ENCODE measurements at places on chromosomes 7 and 10.

GRCh38 chr10:75295868-75296441, 60.2 kb upstream of the COMTD1 start:
- DNase-seq: no peak

DNA sequence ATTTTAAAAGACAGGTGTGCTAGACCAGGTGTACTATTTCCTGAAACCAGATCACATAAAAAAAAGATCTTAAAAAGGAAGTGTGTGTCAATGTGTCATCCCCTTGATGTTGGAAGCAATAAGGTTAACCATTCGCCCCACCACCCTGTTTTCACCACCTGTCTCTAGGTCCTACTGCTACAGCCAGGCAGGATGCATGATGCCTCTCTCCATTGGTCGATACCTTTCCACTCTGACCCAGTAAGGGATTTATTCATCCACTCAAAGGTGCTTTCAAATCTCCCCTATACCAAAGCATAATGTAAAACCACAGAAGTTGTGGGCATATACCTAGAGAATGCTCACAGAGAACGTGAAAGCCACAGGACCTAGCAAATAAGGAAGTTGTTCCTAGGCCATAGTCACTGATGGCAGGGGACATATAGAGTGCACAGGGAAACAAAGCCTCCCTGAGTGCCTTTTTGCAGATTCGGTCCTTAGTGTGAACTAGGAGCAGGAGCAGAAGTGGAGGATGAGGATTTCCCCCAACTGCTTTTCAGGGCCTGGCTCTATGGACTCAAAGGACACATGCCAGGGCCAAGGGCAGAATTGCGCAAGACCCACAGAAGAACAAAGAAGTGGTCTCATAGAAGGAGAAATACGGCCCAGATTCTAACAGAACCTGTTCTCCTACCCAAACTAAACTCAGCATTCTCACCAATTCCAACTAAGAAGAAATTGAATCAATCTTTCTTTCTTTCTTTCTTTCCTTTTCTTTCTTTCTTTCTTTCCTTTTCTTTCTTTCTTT, 631.5 kb upstream of the NRP1 start:
- DNase-seq: no peak

DNA sequence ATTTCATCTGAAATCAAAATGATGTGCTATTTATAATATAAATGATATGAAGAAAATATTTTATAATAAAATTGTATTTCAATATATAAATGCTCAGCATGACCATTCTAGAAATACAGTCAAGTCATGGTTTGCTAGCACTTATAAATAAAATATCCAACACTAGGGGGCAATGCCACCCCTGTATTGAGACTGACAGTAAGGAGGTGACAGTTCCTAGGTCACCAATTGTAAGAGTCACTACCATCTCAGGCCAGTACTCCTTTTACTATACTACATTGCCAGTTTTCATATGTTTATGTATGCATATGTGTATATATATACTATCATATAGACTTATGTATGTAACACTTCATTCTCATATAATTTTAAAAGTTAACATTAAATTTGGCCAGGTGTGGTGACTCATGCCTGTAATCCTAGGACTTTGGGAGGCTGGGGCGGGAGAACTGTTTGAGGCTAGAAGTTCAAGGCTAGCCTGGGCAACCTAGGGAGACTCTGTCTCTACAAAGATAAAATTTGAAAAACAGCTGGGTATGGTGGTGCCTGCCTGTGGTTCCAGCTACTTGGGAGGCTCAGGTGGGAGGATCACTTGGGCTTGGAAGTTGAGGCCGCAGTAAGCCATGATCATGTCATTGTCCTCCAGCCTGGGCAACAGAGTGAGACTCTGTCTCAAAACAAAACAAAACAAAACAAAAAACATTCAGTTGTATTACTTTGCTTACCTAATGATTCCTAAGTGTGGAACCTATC, 2.4 kb upstream of the CNOT4 start:
- no peak for DNase-seq

GRCh38 chr7:130875265-130875741, 141.3 kb upstream of the KLF14 start:
- no peak for DNase-seq

DNA sequence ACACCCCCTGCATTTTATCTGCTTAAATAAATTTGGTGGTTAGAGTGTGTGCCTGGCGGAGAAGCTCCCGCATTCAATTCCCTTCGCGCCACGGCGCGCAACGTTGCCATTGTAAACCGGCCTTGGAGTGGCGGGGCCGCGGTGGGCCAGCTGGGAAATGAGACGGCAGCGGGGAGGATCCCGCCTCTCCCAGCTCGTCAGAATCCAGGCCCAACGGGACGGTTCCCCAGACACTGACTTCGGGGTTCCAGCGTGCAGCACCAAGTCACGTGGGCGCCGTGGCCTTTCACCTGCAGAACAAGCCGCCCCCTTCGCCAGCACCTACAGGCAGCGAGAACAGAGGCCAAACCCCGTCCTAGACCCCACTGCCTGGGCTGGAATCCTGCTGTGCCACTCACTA, 103.4 kb downstream of the GRID1 start:
- no peak for DNase-seq

GRCh38 chr7:5523052-5523711, 99.5 kb upstream of the TNRC18 start:
- DNase-seq: no peak

DNA sequence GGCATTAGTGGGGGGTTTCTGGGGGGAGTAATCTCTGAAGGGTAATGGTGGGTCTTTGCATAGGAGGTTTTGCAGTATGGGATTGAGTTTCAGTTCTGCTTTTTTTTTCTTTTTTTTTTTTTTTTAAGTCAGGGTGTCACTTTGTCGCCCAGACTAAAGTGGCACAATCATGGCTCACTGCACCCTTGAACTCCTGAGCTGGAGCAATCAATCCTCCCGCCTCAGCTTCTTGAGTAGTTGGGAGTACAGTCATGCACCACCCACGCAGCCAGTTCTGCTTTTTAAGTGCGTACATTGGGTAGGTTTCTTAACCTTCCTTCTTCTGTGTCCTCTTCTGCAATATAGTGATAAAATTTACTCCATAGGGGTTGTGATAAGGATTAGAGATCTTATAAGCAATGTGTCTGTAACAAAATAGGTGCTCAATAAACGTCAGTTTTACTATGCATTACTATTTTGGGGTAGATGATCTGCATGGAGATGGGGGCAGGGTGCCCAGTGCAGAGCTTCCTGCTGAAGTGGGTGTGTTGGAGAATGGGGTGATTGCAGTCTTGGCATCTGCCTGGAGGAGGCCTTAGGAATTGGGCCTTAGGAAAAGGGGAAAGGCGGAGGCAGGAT, 9.6 kb downstream of the KAZALD1 start:
- DNase-seq: no peak

- DNase-seq: no peak
These were observed 837.7 kb downstream of the REEP3 start for GRCh38 chr10:64358907-64359306.

DNA sequence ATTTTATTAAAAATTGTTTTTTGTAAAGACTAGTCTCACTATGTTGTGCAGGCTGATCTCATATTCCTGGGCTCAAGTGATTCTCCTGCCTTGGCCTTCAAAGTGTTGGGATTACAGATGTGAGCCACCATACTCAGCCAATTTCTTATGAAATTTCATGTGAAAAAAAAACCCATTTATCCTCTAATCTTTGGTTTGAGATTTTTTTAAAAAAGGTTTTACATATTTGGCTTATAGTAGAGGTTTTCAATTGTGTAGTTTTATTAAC, 35.5 kb upstream of the ZNF32 start:
- DNase-seq: no peak

DNA sequence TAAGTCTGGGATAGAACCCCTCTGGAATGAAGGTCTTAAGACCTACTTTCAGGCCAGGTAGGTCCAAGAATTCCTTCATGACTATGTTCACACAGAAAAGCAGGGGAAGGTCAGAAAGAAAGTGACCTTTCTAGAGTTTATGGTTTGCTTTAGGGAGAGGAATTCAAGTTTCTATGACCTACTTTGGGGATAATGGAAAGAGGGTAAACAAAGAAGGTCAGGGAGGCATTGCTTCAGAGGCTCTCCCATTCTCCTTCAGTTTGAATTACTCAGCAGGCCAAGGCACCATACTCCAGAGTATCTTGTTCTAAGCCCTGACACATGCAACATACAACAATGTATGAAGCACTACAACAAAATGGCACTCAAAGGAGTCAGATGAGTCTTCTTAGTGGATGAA, 11.5 kb upstream of the MACC1 start:
- no peak for DNase-seq

- no peak for DNase-seq
These were observed 7.3 kb upstream of the ZNF853 start for GRCh38 chr7:6608081-6608480.

- no peak for DNase-seq
These were observed 185.0 kb upstream of the TMEM196 start for GRCh38 chr7:19958309-19958896.

- no peak for DNase-seq
These were observed 138.1 kb downstream of the EMX2 start for GRCh38 chr10:117680601-117681000.

GRCh38 chr10:77669892-77670291, 32.3 kb upstream of the KCNMA1 start:
- DNase-seq: no peak

- DNase-seq: no peak
These were observed 294.3 kb upstream of the KLF14 start for GRCh38 chr7:131028295-131028694.

DNA sequence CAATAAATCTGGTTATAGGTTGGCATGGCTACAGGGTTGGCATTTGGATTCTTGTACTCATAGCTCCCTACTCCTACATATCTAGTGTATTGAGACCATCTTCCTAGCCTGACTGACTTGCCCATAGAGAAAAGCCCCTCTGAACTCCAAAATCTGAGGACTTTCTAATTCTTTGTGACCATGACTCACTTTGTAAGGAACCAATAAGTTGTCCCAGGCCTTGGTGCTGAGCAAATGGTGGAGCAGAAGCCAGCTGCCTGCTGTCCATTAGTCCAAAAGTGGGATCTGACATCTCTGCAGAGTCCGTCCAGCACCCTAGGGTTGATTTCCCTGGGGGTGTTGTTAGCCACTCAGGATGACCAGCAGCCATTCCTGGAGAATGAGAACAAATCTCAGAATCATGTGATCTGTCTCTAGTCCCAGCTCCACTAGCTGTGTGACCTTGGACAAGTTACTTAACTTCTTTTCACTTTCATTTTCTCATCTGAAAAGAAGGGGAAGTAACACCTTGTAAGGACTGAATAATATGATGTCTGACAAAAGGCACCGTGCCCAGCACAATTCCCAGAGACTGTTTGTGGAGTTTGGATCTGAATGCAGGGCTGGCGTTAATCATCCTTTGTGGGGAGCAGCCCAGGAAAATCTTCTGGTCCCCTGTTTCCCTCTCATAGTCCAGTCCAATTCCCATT, 44.1 kb downstream of the MTURN start:
- DNase-seq: no peak
